ENCODE measurements at places on chromosomes 4 and X.

- ATAC-seq, result peak; percentile 83
Observed at GRCh38 chr4:176883681-176884418, 91.1 kb upstream of the VEGFC start.

DNA sequence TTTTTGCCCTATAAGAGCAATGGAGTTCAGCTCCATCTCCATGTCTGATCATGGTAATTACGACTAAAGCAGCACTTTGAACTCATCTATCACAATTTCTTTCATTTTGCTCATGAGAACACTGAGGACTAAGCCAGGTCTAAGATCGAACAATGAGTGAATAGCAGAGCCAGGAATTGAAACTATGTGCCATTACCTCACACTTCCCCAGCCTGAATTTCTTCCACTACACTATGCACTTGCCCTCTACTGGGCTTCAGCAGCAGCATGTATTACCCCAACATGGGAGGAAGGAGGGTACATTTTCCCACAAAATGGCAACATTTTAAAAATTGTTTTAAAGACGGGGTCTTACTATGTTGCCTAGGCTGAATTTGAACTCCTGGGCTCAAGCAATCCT, 274.7 kb upstream of the FGF13 start:
- ATAC-seq, result no peak

- ATAC-seq, result no peak
Observed at GRCh38 chr4:73208376-73208775, 50.2 kb downstream of the ANKRD17 start.

DNA sequence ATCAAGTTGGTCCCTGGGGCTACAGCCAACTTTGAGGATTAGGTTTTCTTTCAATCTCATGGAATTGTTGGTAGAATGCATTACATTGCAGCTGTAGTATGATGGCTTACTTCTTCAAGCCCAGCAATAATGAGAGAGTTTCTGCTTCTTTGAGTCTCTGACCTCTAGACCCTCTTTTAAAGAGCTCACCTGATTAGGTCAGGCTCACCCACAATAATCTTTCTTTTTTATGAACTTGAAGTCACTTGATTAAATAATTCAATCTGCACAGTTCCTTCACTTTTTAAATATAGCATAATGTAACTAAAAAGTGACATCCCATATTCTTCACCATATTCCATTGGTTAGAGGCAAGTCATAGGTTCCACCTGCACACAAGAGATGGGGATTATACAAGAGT, 547.5 kb upstream of the CT83 start:
- ATAC-seq, result no peak
